ENCODE measurements at places on chromosomes 1 and 21.

- DNase-seq = no peak
Observed at GRCh38 chr1:29186707-29187106, 5.0 kb upstream of the SRSF4 start.

GRCh38 chr1:65793359-65793732, 651 bp downstream of the PDE4B start:
- DNase-seq = no peak

- no peak for DNase-seq
Observed at GRCh38 chr1:84726593-84727499, 36.6 kb upstream of the SSX2IP start.

DNA sequence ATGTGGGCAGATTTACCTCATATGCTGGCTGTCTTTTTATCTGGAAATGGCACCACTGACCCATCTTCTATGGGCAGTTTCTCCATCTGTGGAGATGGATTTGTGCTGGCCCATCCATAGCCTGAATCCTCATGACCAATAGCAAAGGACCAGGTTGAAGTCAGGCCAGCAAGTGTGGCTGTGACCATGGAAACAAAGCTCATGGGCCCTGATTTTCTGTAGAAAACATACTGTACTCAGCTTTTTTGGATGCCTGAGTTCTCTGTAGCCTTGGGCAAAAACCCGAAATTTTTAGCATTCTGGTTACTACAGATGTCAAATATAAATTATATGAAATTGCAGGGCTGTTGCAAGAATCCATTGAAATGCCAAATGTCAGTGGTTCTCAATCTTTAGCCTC, 155.0 kb downstream of the PLXNA2 start:
- no peak for DNase-seq

DNA sequence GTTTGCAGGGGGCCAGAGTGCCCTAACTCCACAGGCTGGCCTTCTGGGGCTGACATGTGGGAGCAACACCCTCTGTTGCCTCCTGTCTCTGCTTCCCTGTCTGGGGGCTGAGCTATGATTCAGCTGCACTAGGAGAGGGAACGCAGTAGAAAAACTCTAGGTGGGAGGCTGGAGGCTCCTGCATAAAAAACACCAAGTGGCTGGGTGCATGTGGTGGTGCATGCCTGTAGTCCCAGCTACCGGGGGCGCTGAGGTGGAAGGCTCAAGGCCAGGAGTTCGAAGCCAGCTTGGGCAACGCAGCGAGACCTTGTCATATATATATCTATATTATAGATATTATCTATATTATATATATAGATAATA, 5.6 kb downstream of the KIF17 start:
- no peak for DNase-seq

DNA sequence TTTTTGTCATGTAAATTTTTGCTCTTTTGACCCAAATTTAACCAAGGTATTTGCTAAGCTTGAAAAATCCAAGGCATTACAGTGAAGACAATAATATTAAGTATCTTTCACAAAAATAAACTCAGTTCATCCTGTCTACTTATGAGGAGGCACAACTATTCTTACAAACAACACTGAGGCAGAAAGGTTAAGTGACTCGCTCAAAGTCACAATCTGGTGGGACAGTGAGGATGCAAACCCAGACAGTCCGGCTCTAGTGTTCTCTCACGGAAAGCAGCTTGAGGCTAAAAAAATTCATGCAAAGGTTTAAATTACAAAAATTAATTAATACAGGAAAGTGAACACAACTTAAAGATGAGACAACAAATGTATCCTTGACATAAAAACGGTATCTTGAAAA, 125.3 kb downstream of the SIPA1L2 start:
- no peak for DNase-seq

GRCh38 chr1:10257851-10258250, 47.5 kb downstream of the KIF1B start:
- DNase-seq = no peak

GRCh38 chr1:15522551-15522950, 1.5 kb downstream of the CASP9 start:
- DNase-seq = no peak

DNA sequence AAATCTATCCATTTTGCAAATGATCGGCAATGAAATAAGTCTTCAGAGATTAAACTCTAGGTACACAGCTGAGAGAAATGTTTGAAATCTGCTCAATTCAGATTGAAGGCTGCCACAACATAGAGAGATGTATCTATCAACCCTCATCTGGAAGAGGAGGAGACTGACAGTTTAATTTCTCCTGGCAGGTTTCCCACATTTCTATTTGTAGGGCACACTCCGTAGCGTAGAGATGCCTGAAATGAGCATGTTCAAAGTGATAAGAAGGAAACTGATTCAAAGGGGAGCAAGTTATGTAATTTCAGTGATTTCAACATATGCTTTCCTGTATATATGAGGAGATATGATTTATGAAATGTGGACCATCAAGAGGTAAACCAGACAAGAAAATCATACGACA, 44.1 kb downstream of the NIBAN1 start:
- no peak for DNase-seq

DNA sequence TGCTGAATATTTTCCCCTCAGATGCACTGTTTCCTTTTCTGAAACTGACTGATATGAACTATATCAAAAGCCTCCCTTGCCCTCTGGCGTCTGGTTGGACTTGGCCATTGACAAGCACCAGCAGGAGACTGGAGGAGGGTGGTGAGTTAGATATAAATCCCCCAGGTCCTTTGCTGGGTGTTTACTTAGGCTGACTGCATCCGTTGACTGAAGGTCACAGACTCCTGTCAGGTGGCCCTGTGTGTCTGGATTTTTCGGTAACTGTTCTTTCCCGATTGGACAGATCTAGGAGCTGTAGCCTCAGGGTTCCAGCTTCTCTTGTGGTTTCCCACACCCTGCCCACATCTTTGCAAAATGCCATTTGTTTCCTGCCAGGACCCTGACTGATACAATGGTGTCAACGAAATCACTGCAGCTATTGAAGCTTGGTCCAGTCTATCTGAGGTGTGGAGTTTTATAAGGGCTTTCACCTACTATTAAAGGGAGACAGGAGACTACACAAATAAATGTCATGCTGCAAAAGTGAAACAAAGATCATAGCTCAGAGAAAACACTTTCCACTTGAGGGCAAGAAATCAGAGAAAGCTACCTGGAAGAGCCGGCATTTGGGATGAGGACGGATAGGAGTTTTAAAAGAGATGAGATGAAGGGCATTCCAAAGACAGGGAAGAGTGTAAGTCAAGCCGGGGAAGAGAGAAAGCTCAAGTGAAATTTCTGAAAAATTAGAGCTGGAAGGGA, 1.5 kb upstream of the MAGI3 start:
- DNase-seq = no peak

GRCh38 chr1:183953031-183953430, 84.5 kb downstream of the COLGALT2 start:
- DNase-seq = no peak

GRCh38 chr1:32465578-32465933, 684 bp downstream of the ZBTB8B start:
- DNase-seq = no peak
